ENCODE measurements at places on chromosomes 4 and X.

- DNase-seq, result no peak
Measured at GRCh38 chr4:111997785-111998184, 147.5 kb upstream of the FAM241A start.

- no peak for DNase-seq
Measured at GRCh38 chrX:56813318-56813837, 84.3 kb downstream of the NBDY start.

DNA sequence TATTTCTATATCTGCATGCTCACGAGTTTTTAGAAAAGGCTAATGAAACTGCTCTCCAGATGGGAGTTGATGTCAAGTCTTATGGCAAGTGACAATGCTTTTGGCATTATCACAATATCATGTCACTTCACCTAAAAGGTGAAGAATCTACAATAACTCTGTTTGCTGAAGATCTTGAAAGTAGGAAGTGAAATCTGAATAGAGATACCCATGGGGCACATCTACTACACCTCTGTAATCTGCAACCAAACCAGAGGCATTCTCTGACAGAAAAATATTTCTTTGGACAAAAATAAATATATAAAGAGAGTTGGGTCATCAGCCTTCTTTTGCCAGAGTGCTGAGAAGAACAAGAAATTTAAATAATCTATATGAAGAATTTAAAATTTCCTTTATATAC is 3.9 kb upstream of the VAMP7 start:
- DNase-seq, result no peak

DNA sequence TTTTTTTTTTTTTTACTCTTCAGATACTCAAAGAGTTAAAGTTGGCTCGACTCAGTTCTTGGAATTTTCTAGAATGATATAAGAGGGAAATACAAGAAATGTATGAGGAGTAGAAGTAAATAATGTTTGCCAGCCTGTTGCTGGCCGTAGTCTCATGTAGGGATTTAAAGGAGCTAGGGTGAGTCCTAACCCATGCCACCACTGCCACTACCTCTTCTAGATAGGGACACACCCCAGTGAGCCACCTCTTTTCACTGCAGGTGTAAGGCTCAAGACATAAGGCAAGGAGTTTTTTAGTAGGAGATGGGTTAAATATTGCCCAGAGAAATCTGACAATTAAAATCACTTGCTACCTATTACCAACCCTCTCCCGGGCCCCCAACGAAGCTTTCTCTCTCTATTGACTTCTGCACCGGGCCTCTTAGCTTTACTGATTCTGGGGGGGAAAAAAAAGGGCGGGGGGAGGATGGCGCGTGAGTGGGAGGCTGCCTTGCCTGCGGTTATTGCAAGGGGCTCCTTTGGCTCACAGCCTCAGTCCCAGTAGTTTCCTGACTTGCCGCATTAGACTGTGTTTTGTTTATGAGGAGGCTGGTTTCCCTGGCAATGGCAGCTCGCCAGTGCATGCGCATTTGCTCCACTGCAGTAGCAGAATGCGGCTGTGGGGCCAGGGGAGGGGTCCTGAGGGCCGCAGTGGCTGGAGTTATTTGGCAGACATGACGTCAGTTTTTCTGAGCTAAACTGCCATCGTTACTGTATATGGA is 3.0 kb downstream of the LINC00632 start:
- peak; percentile 39 for DNase-seq

DNA sequence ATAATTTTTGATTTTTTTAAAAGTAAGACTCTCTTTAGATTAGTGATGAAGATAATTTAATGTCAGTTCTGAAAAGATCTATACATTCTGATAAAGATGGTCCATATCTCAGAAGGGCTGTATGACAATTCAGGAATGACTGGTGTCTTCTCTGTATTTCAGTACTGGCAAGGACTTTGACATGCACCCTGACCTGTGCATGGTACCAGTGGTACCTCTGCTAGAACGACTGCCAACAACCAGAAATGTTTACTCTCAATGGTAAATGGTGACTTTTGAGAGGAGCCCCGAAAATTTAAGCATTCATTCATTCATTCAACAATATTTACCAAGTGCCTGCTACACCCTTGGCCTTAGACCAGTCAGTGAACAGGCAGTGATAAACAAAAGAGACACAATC is 4.8 kb downstream of the NR3C2 start:
- DNase-seq, result no peak

- no peak for DNase-seq
Measured at GRCh38 chrX:85630901-85631300, 251.4 kb upstream of the POF1B start.

GRCh38 chr4:132114885-132115284 is 1034.2 kb upstream of the PCDH10 start:
- no peak for DNase-seq

DNA sequence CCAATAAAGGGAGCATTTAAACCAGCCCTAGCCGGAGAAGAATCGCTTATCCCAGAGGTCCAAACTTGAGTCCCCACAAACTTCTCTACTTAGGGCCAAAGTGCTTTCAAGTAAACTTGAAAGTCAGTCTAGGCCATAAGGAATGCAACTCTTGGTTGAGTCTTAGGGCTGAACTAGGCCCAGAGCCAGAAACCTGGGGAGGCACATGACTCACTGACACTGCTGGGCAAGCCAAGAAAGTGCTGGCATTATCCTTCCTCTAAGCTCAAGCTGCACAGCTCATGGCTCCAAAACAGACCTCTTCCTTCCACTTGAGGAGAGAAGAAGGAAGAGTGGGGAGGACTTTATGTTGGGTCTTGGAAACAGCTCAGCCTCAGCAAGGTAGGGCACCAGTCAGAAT is 1257.3 kb upstream of the DIAPH2 start:
- no peak for DNase-seq

GRCh38 chrX:70470850-70471289 is 26.2 kb downstream of the DLG3 start:
- no peak for DNase-seq

DNA sequence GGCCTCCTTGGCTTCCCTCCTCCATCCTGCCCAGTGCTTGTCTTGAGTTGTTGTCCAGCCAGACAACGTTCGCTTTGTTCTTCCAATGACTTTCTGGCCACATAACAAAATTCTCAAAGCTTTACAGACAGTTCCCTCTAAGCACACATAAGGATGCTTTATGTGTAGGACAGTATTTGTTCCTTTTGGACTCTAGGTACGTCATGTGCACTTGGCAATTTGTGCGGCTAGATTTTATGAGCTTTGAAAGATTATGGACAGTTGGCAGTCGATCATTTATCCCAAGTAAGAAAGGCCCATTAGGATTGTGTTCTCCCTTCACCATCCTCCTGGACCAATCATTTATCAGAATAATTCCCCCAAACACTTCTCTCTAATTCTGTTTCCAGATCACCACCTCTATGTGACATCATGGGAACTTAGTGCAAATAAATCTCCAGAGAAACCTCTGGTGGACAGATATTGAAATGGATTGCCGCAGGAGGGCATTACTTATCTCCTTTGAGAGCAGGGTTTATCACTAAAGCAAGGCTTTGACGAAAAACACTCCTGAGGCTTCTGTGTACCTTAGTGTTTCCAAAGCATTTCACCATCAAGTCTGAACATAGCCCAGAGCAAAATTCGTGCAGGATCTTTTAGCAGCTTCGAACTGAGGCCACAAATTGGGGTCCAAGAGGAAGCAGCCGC is 77.4 kb upstream of the BMPR1B start:
- DNase-seq, result no peak

- no peak for DNase-seq
Measured at GRCh38 chr4:22869235-22869634, 176.5 kb downstream of the GBA3 start.

- DNase-seq, result no peak
Measured at GRCh38 chr4:23877758-23878229, 12.1 kb downstream of the PPARGC1A start.

DNA sequence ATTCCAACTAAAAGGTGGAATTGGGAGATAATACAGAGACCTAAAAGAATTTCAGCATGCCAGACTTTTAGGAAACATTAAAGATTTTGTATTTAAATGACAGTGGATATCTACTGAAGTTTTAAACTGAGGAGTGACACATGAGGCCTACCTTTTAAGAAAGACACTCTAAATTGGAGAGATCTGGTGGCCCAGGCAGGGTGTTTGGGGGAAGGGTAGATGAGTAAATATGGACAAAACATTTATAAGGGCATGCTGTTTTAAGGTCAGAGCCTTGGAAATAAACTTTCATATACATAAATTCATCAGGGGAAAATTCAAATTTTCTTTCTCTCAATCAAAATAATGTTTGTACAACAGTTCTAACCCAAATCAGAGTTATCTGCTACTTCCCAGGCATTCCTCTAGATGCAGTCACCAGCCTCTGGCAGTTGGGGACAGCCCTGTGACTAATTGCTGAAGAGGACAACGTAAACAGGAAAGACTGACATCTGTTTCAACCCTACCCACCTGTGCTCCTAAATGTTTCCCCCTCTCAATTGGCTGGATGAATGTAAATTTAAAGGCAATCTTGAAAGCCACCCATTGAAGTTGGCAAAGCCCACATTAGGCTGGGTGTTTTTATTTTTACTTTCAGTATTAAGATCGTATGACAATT is 1646.9 kb upstream of the ADGRL3 start:
- no peak for DNase-seq

DNA sequence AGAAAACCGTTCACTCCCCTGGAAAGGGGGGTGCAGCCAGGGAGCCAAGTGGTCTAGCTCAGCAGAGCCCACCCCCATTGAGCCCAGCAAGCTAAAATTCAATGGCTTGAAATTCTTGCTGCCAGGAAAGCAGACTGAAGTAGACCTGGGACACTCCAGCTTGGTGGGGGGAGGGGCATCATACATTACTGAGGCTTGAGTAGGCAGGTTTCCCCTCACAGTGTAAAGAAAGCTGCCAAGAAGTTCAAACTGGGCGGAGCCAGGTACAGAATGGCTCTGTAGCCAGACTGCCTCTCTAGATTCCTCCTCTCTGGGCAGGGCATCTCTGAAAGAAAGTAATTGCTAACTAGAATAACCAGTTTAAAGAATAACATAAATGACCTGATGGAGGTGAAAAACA is 372.3 kb upstream of the F9 start:
- no peak for DNase-seq

- DNase-seq, result no peak
Measured at GRCh38 chr4:31294655-31295480, 574.7 kb downstream of the PCDH7 start.

GRCh38 chrX:71619986-71620385 is 1.7 kb upstream of the CXCR3 start:
- DNase-seq, result no peak

GRCh38 chr4:169271692-169272007 is 894 bp upstream of the SH3RF1 start:
- DNase-seq, result no peak

- no peak for DNase-seq
Measured at GRCh38 chr4:69708211-69708610, 52.2 kb downstream of the SULT1B1 start.

Measured in left ventricle myocardium inferior (tissue), 1 donor.